ENCODE measurements at places on chromosomes 11 and 22.

- no peak for DNase-seq
Observed at GRCh38 chr11:62393061-62393611, 25.7 kb upstream of the SCGB1A1 start.

DNA sequence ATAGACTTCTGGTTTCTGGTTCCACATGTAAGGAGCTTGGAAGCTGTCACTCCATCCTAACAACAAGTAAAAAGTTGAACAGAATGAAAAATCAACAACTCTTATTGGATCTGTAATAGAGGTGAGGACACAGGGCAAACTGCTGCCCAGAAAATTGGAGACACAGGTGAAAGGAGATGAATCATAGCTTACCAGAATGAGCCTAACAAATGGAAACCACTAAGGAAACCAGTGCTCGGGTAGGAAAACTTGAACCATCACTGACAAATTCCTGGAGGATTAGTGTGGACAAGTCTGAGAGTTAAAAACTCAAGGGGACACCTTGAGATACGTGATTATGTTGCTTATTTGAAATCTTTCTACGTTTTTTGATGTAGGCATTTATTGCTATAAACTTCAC is 52.1 kb downstream of the GDPD4 start:
- no peak for DNase-seq

GRCh38 chr11:92596596-92597317 is 372.1 kb downstream of the FAT3 start:
- DNase-seq = no peak

- no peak for DNase-seq
Observed at GRCh38 chr11:36023922-36024321, 80.1 kb downstream of the LDLRAD3 start.

GRCh38 chr11:134604886-134605285 is 192.8 kb upstream of the B3GAT1 start:
- no peak for DNase-seq

DNA sequence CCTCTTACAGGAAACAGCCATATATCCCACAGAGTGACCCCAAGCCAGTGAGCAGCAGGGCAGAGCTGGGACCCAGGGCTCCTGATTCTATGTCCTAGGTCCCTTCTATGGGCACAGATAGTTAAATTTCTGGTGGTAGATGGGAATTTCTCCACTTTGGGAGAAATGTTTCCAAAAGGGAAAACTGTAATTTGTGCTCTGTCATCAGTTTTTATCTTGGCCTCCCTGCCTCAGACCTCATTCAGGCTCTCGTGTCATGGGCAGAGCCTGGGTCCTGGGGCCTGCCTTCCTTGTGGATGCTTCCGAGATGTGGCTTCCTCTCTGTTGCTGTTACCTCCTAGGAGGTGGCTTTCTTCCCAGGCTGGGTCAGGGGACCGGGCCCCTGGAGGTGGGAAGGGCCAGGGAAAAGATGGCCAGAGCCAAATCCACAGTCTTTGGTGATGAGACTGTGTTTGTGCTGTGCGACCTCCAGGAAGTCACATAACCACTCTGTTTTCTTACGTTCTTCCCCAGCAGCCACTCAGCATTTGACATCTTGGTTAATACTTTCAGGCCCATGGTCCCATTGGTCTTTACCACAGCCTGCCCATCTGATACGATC is 8.6 kb downstream of the LRRC32 start:
- no peak for DNase-seq

DNA sequence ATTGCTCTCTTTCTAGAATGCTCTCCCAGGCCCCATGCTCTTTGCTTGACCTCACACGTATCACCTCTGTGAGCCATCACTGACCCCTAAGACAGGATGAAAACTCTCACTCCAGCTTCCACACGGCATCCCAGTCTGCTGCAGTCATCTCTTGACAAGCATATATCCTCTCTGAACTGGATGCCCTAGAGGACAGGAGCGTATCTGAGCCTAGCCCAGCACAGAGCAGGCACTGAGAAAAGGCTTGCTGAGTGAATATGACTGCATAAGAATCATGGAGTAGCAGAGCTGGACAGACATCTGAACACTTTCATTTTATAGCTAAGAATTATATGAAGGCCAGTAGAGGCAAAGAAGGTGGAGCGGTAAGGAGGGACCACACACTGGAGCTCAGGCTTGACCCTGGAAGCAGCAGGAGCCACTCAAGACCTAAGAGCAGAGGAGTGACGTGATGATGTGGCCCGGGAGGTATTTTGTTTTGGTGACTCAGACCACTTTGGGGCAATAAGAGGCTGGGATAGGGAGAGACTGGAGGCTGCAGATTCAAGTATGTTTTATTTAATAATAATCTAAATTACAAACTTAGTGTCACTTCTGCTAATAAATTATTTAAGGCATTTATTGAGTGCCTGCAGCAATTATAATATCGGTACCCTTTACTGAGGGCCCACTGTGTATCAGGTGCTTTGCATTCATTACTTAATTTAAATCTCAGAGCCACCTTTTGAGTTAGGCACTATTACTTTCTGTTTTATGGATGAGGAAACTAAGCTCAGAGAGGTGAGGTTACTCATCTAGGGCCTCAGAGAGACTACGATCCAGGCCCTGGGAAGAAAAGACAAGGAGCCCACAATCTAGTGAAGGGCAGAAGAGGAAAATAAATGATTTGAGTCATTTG is 42.6 kb downstream of the MAP6 start:
- DNase-seq = no peak

GRCh38 chr22:30447656-30448055 is 22.1 kb downstream of the MTFP1 start:
- no peak for DNase-seq

DNA sequence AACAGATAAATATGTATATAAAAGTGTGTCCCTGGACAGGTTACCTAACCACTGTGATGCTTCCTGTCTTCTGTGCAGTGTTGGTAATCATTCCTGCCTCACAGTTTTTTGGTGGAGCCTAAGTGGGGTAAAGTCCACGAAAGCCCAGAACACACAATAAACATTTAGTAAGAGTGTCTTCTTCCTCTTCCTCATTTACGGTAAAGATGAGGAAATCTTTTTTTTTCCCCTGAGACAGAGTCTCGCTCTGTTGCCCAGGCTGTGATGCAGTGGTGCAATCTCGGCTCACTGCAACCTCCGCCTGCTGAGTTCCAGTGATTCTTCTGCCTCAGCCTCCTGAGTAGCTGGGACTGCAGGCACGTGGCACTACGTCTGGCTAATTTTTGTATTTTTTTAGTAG is 117.1 kb downstream of the LDLRAD3 start:
- no peak for DNase-seq

Data from NT2/D1 (cell line).